Activated T-helper 2 cell treated with anti-CD3 and anti-CD28 coated beads, Interferon-gamma antibody, Interleukin-2, Interleukin-4, amounts not matched to agents 10 μg/mL and 5 μg/mL and 100 μg/mL, durations not matched to agents 14 hours and 24 hours and 36 hours (primary cell): ENCODE measurements at places on chromosomes 11 and 22. TPM values are rescaled to one million over a fixed set of nuclear protein-coding genes. Genes with fewer than 3 reads are reported as not detected.

DNA sequence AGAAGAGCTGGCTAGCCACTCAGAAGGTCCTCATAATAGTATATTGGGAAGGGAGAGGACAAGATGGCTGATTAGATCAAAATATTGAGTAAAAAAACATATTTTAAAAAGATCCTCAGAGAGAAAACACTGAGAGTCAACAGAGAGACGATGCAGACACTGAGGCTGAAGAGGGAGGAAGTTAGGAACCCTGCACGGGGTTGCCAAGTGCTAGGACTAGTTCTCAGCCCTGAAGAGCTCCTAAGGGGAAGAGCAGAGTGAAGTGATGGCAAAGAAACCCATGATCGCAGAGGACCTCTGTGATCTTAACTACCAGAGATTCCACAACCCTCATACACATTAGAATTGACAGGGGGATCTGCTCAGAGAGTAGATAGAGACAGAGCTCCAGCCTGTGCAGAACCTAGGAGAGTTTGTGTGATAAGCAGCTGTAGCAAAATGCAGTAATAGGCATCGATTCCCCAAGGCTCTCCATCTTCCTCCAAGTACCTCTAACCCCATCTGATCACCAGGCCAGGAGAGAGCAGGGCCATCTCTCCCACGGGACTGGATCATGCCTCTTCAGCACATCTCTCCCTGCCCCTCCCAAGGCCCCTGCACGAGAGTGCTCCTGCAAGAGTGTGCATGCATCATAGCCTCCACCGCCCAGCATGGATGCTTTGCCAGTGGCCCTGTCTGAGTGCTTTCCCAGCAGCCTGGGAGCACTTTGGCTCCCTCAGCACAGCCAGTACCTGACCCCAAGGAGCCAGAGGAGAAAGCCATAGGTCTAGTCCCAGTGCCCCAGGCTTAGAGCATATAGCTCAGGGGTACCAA, 41.2 kb upstream of the ARL14EP start:
- no peak for DNase-seq

- no peak for DNase-seq
Observed at GRCh38 chr11:95379479-95379878, 148.5 kb upstream of the SESN3 start.

GRCh38 chr11:84563356-84563755, 1063.8 kb downstream of the DLG2 start:
- no peak for DNase-seq

DNA sequence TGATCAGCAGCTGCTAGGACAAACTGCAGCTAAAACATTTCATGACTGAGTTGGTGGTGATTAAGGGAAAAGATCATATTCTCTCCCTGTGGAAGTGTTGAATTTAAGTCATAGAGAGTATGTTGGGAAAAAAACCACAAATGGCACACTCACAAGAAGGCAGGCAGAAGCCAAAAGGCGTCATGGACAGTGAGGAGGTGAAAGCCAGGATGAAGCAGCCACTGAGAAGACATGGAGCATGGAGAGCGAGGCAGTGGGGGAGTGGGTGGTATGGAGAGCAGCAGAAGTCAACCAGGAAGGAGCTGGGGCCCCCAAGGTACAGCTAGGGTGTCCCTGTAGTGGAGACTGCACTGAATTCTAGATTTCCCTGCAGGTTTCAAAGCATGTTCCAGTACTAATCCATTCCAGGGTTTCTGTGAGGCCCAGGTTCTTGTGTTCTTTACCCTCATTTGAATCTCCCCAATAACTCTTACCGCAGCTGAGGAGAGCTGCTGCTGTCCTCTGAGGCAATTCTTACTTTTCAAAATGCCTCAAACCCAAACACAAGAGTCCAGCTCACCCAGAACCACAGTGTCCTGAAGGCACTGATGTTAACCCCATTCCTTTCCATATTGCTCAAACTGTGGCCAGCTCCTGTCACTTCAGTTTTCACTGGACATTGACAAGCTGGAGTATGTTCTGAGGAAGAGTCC, 191.8 kb upstream of the E2F8 start:
- no peak for DNase-seq

DEUP1 gene
- not detected in 2 replicates for total RNA-seq

DNA sequence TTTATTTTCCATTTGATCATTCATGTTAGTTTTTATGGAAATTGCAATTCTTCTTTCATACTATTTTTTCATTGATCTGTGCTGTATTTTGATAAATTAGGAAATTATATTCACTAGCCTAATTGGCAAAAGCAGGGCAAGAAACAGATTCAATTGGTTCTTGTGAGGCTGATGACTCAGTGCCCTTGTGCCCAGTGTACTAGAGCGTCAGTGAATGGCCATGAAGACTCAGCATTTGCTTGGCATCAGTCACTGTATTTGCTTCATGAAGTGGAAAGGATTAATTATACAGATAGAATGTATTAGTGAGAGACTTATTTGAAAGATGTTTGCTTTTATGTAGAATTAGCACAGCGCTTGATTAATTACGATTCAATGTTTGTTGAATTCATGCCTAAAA, 31.8 kb downstream of the MRGPRX1 start:
- no peak for DNase-seq

GRCh38 chr11:69157156-69157821, 1.6 kb downstream of the SMIM38 start:
- no peak for DNase-seq

DNA sequence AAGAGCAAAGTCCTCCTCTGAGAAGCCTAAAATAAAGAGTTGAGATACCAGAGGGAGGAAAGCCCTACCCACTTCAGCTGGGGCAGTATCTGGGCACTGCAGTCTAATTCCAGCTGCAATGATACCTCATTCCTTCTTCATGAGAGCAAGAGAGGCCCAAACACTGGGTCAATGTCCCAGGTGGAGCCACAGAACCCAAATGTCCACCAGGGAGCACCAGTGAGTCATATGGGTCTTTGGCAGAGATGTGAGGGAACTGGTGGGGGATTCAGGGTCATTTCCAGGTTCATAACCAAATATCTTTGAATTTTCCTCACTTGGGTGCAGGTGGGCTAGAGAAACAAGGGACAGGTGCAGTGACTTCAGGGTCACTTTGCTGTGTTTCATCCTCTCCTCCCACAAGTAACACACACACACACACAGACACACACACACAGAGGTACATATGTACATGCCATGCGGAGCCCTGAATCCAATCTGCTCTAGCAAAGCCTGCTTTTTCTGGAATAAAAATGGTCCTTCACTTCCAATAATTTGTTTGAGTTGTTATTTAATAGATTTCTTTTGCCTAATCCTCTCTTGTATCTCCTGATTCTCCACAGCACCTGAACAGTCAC, 585.4 kb downstream of the SOX6 start:
- DNase-seq: no peak

DNA sequence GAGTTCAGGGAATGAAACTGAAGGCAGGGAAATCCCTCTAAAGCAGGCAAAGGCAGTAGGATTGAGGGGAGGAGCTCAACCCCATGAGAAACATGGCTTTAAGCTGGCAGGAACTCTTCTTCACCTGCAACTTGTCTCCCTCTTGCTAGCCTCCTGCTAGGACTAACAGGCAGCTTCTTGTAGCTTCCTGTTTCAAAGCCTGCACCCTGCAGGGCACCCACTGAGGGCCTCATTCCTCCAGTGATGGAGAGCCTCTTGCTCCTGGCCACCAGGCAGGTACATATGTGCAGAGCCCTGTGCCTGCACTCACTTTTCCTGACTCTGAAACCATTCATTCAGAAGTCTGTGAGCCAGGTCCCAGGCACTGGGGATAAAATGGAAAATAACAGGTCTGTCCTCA, 137.0 kb downstream of the SERGEF start:
- no peak for DNase-seq

GRCh38 chr11:25515576-25515975, 816.4 kb upstream of the ANO3 start:
- DNase-seq: no peak

DNA sequence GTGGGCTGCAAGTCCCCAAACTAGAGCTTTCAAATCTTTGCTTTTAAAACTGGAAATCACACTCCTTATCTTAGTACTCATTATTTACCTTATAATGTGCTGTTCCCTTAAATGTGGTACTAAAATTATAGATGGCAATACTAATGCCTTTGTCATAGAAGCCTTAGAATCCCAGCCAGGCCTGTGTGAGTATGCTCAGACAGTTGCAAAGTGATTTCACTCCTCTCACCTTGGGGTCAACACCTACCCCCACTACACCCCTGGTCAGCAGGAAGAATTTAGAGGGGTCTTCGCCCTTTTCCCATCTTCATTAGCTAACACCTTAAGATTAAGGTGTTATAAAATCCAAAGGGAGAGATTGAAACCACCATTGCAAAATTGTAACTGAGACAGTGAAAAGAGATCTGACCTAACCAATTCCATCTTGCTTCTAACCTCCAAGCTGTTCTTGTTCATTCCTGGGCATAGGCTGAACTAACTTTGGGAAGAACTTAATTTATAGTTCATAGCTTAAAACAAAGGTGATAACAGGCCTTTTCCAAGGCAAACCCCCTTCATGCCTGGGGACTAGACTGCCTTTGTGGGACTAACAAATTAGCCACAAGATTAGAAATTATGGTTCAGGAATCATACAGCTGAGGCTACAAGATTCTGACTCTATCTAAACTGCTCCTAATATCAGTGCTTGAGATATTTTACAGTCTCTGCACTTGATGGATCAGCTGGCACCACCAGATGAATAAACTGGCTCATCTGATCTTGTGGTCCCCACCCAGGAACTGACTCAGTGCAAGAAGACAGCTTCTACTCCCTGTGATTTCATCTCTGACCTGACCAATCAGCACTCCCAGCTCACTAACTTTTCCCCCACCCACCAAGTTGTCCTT, 10.4 kb upstream of the MRPL17 start:
- peak; percentile 36 for DNase-seq

GRCh38 chr11:33617672-33618350, 82.8 kb downstream of the C11orf91 start:
- DNase-seq: no peak

- no peak for DNase-seq
Observed at GRCh38 chr22:21868651-21869050, 1.2 kb upstream of the MAPK1 start.

OR4C46 gene
- total RNA-seq: not detected in 2 replicates

- no peak for DNase-seq
Observed at GRCh38 chr11:57260937-57261783, 24.1 kb upstream of the APLNR start.

CCDC81 gene
- 0.83 and 1.5 TPM in 2 replicates for total RNA-seq

DNA sequence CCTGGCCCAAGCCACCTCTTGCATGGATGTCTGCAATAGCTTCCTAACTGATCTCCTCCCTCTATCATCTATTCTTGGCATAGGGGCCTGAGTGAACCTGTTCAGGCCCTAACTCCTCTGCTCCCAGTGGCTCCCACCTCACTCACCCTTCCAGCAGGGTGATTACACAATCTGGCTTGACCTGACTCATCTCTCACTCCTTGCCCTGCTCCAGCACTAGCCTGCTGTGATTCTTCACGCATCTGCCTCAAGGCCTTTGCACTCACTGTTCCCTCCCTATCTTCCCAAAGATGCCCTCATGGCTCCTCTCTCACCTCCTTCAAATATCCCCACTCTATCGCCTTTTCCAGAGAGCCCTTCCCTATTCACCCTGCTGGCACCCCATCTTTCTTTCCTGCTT, 10.5 kb downstream of the SCN4B start:
- no peak for DNase-seq

DNA sequence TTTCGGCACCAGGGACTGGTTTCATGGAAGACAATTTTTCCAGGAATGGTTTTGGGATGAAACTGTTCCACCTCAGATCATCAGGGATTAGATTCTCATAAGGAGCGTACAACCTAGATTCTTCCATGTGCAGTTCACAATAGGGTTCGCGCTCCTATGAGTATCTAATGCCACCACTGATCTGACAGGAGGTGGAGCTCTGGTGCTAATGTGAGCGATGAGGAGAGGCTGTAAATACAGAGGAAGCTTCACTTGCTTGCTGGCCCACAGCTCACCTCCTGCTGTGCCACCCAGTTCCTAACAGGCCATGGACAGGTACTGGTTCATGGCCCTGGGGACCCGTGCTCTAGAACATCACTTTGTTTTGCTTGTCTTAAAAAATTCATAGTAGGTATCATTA, 41.8 kb upstream of the AMPD3 start:
- no peak for DNase-seq

GRCh38 chr22:36279219-36279666, 26.3 kb downstream of the APOL1 start:
- no peak for DNase-seq

- no peak for DNase-seq
Observed at GRCh38 chr11:117037975-117038350, 60.3 kb downstream of the SIK3 start.

DNA sequence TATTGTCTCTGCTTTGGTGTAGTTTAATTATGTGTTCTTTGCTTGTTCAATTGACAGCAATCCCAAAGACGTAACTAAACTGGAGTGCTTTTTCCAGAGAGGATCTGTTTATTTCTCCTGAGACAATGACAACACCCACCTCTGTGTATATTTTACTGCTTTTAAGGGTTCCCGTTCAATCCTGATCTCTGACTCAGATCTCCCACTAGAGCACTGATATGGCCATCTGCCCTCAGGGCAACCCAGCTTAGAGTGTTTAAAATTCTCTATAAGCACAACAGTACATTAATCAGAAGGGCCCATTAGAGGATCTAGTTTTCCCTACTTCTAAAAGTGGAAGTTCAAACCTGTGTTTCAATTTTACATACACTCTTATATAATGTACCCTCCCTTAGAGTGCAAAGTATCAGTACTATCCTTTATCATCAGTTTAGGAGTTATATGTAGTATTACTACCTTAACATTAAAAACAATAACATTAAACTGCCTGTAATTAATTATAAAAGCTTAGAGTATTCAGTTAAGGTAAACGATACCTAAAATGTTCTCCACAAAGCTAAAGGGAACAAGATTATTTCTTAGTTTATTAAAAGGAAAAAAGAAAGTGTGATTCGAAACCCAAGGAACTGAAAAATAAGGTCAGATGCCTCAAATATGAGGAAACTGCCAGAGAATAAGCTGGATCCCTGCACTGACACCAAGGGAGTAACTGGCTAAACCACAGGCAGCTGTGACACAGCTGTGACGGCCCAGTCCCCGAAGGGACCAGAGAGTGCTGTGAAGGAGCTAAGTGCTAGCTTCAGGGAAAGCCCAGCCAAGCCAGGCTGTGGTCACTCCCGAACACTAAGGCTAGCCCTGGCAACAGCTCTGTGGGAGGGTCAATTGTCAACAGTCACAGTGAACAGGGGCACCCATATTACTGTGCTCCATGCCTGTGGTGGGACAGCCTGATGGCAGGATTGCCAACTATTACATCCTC, 15.2 kb downstream of the UFD1 start:
- DNase-seq: no peak

GRCh38 chr11:70078781-70079616, 882 bp downstream of the ANO1 start:
- DNase-seq: no peak
